Stimulated activated memory B cell treated with anti-CD40 and anti-IgM and Interleukin-4, amounts not matched to agents 10 μg/mL and 1 μg/mL and 100 μg/mL, for 72 hours (primary cell): ENCODE measurements at places on chromosomes 12 and 14.

DNA sequence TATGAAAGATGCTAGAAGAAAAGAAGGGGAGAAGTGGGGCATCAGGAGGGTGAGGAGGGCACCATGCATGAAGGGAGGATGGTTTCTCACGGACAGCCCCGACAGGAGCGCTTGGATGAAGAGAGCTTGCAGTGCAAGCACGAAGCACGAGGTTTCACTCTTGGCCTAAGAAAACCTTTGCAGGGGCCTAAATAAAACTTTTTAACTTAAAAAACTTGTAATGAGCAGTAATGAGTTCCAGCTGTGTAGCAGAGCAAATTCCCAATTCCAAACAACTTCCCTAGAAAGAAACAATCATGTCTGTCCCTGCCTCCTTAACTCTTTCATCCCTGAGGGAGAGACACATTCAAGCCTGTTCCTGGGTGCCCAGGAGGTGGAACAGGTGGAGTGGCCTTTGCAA lies 119.5 kb downstream of the PAH start:
- no peak for ATAC-seq

DNA sequence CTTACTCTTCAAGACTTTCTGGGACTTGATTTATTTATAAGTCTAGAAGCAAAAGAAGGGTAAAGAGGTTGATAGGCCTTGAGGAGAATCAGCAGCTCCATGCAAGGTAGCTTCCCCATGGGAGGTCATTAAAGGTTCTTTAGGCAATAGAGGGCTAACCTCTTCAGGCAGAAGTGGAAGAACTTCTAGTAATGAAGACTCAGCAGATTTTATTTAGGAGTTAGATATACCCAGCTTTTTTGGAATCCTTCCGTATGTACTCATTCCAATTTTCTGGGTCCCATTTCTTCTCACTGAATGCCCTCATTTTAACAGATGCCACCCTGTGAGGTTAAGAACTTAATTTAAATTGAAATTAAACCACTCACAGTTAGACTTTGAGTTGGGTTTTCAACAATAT lies 565.6 kb downstream of the LRFN5 start:
- ATAC-seq: no peak

DNA sequence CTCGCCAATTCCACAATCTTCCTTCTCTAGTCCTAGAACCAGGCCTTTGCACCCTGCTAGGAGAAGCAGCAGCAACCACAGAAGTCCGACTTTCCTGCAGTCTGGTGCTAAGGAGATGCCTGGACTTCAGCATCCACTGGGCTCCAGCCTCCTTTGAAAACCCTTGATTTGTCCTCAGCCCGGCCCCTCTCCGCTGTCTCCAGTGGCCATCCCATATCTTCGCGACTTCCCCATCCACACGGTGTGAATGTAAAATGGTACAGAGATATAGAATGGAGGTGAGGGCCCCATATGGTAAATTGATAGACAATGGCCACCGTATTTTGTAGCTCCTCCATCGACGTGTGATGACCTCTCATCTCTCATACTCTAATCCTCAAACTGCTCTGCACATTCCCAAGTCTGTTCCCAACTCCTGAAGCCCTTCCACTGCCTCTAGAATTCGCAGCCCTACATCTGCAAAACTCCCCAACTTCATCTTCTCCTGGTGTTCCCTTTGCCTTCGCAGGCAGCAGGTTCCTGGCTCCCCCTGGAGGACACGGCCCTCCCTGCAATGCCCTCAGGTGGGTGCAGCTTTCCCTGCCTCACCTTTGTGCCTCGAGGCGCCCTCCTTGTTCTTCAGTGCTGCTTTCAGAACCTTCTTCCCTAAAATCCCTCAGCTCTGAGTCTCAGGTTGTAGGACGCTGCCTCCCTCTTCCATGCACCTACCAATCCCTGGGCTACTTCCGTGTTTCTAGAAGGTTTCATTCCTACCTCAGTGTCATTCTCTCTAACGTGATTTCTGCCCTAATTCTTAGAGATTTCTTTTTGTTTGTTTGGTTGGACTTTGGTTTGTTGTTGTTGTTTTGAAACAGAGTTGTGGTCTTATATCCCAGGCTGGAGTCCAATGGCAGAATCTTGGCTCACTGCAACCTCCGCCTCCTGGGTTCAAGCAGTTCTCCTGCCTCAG lies 36.7 kb downstream of the TMBIM6 start:
- peak; percentile 77 for ATAC-seq

DNA sequence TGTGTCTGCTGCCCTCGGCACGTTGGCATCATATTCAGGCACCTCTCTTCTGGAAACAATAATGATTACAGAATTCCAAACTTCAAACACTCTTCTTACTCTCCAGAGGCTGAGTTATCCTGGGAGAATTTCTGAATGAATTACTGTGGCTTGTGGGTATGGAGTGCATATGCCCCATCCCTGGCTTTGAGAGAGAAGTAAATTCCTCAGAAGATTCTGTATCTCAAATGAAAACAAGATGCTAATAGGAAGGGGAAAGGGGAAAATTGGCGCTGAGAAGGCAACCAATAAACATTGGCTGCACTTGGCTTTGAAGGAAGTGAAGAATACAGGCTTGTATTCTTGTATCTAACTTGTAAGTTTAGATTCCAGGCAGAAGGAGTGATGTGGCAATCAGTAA lies 132.0 kb upstream of the NOVA1 start:
- ATAC-seq: no peak

DNA sequence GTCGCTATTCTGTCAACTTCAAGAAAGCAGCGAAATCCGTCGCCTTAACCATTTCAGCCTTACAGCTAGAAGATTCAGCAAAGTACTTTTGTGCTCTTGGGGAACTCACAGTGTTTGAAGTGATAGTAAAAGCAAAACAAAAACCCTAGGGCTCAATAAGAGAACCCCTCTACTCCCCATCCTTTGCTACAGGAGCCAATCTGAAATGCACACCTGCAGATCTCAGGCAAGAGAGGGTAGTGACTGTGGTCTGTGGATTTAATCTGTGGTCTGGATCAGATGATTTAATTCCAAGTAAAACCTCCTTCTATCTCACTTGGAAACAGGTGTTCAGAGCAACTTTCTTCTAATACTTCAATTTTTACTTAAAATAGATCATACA lies 422.9 kb upstream of the OR4E1 start:
- no peak for ATAC-seq
